Stimulated activated CD8-positive, alpha-beta memory T cell treated with anti-CD3 and anti-CD28 coated beads, Interleukin-4, amount 100 ng/mL, for 24 hours (primary cell): ENCODE measurements at places on chromosomes 2 and 18.

- no peak for DNase-seq
Measured at GRCh38 chr18:75875559-75875958, 448.1 kb upstream of the SMIM21 start.

DNA sequence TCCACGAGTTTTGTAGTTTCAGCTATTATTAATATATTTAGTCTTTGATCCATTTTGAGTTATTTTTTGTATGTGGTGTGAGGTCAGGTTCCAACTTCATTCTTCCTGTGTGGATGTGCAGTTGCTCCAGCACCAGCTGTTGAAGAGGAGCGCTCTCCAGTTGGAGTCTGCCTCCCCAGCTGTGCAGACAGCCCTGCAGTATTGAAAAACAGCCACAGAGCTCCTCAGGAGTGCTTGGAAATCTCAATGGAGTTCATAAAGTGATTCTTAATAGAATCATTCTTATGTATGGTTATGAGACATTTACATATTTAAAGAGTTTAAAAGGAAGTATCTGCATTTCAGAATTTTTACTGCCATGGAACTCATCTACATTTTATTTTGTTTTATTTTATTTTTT lies 17.3 kb downstream of the DGKD start:
- DNase-seq = no peak

GRCh38 chr2:164644036-164644700 lies 22.9 kb upstream of the GRB14 start:
- DNase-seq = no peak

DNA sequence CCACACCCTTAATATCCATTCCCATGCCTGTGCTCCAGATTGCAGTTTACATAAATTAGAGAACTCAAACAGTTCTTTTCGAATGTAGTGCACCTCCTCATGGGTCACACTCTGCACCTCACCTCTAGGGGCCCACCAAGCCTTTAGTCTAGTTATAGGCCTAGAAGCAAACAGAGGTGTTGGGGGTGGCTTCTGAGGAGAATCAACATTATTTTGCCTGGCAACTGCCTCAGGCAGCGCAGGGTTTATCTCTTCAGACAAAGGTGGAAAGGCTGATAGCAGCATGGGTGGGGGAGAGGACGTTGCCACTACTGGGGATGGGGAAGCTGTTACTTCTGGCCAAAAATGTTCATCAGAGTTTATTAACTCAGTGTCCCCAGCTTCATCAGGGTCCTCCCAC lies 5.0 kb upstream of the GYPC start:
- no peak for DNase-seq

DNA sequence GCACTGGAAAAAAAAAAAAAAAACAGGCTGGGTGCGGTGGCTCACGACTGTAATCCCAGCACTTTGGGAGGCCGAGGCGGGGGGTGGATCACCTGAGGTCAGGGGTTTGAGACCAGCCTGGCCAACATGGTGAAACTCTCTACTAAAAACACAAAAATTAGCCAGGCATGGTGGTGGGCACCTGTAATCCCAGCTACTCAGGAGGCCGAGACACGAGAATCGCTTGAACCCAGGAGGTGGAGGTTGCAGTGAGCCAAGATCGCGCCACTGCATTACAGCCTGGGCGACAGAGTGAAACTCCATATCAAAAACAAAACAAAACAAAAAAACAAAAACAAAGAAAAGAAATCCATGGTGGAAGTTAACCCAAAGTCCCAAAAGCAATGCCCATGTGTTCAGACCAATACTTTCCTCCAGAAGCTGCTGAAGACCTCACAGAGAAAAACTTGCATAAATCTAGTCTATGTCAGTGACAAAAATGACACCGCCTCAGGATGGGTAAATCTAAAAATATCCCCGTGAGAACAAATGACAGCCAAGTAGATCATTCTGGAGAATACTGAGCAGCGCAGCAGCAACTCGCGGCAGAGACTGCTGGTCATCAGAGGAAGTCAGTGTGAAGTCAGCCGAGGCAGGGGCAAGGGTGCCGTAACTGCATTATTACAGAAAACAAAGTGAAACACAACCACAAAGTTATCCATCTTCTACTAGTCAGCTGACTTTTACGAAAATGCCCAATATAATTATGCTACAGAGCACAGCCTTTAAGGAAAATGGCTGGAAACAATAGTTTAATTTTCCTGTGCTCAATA lies 41.0 kb downstream of the LPIN2 start:
- DNase-seq = peak; percentile 55

GRCh38 chr18:49751427-49752094 lies 61.8 kb downstream of the ACAA2 start:
- no peak for DNase-seq

DNA sequence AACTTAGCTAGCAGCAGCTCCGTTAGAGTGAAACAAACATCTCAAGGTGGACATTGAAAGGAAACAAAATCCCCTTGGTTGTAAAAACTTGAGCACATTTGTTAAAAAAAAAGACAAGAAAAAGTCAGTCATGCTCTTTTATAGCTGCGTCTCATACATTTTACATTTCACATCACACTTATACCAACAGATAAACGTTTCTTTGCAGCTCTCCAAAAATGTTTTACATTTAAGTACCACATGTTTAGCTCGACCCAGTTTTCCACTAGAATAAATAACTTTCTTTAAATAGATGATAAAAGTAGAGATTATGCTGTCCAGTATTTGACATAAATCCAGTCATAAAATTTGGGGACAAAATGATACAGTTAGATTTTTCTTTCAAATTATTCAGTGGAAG lies 297.0 kb upstream of the ST6GAL2 start:
- no peak for DNase-seq

- DNase-seq = no peak
Measured at GRCh38 chr2:23422089-23423061, 37.4 kb downstream of the KLHL29 start.

DNA sequence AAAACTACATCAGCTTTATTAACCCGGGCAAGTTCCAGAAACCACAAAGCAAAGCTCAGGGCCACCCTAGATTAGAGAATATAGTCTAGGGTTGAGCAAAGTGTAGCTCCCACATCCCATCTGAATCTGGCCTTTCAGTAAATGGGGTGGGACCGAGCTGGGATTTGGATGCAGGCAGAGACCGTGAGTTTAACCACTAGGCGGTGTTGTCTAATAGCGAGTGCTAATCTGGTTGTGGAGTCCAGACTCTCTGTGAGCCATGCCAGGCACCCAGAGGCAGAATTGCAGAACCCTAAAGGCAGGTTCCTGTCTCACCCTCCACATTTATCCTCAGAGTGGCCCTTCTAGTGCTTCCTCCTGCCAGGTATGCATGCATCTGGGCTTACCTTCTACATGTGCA lies 435.9 kb downstream of the TSN start:
- no peak for DNase-seq

GRCh38 chr18:3660739-3661515 lies 211.0 kb downstream of the TGIF1 start:
- no peak for DNase-seq

- DNase-seq = no peak
Measured at GRCh38 chr18:30094556-30094955, 948.0 kb downstream of the DSC3 start.

DNA sequence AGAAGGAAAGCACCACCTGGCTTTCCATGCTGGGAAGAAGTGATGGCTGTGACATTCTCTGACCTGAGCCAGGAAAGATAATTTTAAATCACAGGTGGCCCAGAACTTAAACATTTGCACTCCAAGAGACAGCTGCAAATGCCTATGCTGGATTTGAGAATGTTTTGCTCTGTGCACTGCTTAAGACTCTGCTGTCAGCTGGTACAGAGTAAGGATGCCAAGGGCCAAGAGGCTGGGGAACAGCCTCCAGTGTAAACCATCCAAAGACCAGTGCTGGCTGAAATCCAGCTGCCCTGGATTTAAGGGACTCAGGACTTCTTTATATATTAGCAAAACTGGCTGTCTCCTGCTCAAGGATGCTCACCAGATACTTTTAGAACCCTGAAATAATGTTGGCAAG lies 3.9 kb downstream of the HOXD8 start:
- no peak for DNase-seq

DNA sequence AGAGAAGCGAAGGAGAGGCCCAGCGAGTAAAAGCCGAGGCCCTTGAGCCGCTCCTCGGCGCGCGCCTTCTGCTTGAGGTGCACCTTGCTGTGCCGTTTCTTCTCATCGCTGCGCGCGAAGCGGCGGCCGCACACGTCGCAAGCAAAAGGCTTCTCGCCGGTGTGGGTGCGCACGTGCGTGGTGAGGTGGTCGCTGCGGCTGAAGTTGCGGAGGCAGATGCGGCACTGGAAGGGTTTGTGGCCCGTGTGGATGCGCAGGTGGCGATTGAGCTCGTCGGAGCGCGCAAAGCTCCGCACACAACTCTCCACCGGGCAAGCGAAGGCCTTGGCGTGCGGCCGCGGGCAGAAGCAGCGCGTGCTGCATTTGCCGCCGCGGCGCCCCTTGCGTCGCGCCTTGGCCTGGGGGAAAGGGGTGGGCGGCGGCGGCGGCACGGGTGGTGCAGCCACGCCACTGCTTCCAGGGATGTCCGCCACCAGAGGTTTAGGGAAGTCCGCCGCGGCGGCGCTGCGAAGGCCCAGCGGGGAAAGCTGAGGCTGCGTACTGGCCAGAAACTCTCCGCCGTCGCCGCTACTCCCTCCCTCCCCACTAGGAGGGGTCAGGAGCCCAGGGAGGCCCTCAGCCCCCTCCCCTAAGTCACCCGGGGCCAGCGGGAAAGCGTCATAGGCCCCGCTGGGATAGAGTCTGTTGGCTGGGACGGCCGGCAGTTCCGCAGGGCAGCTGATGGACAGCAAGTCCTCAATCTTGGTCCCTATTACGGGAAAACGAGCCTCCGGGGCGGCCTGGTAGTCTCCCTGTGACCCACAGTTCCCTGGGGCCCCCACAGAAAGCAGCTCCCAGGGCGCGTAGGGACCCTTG lies 1.7 kb downstream of the EGR4 start:
- DNase-seq = no peak

- DNase-seq = peak; percentile 44
Measured at GRCh38 chr2:28393114-28393836, 617 bp downstream of the FOSL2 start.

DNA sequence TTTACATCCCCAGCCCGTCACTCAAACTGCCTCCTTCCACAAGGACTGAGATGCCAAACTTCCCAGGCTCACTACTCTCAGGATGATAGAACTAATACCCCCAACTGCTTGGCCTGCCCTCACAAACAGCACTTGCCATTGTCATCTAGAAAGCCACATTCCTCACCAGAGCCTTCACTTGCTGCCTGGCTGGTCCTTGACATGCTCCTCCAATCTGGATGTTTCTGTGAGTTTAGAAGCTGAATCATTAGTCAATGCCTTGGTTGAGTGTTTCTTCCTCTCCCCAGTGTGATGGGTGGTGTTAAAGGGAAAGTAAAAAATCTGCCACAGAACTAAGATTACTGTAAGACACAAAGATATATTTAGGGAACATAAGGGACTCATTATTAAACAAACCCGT lies 52.5 kb downstream of the MARCHF4 start:
- DNase-seq = no peak

- no peak for DNase-seq
Measured at GRCh38 chr2:27238976-27239375, 21.8 kb downstream of the CAD start.

DNA sequence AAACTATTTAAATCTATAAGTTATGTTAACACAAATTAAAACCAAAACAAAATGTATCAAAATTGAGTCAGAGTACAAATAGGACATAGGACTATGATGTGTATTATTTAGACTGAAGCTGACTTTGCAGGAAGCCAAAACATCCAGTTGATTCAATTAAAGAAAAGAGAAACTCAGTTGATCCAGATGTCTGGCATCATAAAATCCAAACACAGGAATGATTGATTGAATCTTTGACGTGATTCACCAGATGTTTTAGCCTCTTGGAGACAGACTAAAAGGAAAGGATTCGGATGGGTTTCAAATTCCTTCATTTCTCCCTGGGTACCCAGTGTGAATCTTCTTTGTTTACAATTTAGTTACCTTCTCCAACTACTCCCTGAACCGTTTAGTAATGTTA lies 272.9 kb downstream of the IRS1 start:
- no peak for DNase-seq

DNA sequence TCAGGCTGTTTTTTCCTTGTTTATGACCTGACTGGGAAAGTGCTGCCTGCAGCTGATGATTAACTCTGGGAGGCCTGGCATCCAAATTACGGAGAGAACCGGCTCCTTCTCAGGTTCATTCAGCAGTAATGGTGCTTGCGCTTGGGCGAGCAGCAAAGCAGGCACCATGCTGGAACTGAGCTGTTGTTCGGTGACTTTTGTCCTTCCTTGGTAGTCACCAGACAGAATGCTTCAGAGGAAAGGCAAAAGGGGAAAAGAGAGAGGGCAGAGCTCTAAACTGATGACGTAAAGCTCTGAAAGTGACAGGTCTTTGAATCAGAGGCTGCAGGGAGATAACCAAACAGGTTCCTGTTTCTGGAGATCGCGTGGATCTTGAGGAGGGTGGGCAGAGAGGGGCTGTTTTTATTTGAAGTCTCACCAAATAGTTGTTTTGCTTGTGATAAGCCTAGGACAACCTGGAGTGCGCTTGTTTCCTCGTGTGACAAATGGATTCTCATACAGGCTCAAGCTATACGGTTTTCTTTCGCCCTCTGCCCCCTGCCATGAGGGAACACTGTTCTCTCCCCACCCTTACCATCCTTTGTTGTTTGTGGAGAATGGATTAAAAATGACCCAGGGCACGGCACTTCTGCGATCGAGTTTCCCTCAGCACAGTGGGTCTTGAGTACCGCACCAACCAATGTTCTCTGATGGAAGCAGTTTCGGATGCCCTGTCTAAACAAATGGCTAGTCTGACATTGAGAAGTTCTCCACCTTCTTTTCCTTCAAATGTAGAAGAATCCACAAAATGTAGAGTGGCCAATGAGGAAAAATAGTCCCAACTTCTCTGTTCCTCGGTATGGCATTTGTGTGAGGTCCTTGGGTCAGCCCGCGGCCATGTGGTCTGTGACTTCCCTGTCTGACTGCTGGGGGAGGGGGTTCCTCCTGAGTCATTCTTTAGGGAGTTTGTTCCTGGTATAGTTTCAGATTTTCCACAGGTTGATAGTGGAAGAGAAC lies 1.3 kb downstream of the RASGRP3 start:
- no peak for DNase-seq

DNA sequence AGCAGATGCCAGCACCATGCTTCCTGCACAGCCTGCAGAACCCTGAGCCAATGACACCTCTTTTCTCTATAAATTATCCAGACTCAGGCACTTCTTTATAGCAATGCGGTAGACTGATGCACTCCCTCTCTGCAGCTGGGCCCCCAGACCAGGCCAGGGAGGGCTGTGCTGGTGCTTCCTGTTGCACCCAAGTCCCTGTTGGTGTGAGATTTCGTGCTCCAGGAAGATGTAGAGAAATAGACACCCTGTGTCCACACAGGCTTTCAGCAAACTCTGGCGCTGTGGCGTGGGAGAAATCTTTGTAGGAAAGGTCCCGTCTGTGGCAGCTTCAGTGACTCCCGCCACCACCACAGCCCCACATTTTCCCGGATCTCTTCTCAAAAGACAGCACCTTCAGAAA lies 572.2 kb downstream of the GALR1 start:
- no peak for DNase-seq

DNA sequence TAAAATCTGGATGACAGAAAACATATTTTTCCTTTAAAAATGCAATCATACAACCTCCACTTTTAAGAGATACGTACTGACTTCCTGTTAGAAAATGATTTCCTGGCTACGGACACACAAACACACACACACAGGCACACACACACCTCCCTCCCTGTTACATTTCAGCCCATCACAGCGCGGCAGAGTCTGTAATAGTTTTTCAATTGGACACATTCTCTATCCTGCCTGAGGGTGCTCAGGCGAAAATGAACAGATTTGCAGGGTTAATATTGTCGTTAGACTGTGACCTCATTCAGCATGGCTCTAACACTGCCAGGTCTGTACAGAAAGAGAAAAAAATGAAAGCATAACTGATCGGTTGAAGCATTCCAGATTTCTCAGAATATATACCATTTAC lies 45.0 kb downstream of the KCTD1 start:
- no peak for DNase-seq
